ENCODE measurements at places on chromosomes 11 and 22.

- no peak for DNase-seq
These were observed 136.7 kb upstream of the SESN3 start for GRCh38 chr11:95367726-95368125.

DNA sequence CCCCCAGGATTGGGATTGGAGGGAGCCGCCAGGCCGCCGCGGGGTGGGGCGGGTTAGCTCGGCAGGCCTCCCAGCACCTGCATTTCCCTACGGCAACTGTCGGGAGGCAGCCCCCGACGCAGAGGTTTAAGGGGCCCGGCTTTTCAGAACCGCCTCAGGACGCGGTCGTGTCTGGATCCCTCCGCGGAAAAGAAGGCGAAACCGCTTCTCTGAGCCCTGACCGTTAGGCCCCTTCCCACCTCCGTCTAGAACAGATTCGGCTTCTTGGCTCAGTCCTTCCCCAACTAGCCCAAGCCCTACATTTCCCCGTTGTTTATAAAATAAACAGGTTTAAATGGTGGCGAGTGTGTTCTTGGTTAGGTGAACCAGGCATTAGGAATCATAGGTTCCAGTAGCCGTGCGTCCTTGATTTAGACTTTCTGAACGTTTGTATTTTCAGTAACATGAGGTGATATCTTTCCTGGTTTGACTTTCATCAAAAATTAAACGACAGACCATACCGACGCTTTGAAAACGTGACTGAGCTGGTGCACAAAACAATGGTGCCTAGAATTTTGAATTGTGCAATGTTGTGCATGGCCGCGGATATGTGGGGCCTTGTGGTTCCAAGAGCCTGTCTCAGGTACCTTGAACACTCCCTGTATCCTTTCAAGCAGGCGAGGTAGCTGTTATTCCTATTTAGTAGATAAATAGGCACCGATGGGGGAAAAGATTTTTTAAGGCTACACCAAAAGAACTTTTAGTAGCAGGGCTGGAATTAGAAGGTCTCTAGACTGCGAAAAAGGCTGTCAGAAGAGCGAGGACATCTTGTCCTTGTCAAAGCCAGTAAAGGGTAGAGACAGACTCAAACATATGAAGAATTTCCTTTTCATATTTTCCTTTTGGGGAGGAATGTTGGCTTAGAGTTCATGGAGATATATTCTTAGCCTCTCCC lies 1.2 kb upstream of the HSPA8 start:
- no peak for DNase-seq

- DNase-seq = no peak
These were observed 64.9 kb upstream of the EED start for GRCh38 chr11:86179646-86180064.

- DNase-seq = no peak
These were observed 39.5 kb downstream of the IGF2 start for GRCh38 chr11:2099516-2100349.

GRCh38 chr11:102287964-102288724 lies 29.1 kb upstream of the BIRC3 start:
- no peak for DNase-seq

DNA sequence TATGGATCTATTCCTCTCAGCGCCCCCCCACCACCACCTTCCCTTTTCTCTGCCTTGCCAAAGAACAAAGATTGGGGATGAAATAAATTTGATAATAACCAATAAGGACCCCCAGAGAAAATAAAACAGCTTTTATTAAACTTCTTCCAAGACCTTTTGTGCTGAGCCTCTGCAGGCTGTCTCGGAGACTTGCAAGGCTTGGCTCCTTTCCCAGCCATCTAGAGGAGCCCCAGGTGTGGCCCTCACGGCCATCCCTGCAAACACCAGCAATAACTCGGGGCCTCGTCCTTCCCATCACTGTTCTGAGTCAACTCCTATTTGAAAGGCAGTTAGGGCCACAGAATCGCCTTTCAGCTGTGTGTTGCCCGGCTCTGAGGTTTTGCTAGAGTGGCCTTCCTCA lies 51.2 kb upstream of the LMO1 start:
- DNase-seq = no peak

- DNase-seq = no peak
These were observed 911 bp downstream of the A4GALT start for GRCh38 chr22:42719656-42720262.

GRCh38 chr11:31995525-31996094 lies 95.3 kb upstream of the RCN1 start:
- no peak for DNase-seq

DNA sequence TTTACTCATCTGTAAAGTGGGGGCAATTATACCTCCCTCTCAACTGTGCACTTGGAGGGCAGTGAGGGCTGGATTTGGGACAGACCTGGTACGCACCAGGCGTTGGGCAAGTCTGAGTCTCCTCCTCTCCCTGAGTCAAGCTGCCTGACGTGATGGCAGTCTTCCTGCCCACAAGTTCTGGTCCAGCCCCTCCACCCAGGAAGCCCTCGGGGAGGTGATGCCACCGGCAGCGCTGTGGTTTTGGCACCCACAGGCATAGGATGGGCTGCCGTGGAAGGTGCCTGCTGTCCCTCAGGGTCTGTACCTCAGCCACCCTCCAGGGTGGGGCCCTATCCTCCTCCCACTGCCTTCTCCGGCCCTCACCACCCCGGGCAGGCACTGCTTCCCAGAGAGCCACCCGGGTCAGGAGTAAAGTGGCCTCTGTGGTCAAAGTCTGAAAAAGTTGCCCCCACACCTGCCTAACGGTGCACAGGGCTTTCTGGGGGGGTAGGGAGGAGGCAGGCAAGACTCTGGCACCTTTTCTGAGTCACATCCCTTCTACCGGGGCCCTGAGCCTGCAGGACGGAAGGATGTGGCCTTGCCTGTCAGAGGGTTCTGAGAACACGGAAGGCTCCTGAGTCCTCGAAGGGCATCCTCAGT lies 6.5 kb upstream of the APOBEC3H start:
- peak; percentile 72 for DNase-seq

DNA sequence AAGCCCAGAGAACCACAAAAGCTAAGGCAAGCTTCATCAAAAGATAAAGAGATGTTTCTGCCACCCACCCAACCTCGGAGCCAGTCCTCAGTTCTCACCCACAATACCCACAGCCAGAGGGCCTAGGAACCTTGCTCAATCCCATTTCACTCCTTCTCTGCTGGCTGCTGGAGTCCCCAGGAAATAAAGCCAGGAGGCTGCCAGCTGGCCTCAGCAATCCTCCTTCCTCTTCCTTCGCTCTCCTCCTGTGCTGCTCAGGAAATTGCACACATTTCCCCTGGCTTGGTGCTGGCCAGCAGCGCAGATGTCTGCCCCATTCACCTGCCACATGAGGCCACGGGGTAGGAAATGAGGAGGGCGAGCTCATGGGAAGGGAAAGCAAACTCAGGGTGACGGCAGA lies 91.8 kb upstream of the LDLRAD3 start:
- DNase-seq = no peak

DNA sequence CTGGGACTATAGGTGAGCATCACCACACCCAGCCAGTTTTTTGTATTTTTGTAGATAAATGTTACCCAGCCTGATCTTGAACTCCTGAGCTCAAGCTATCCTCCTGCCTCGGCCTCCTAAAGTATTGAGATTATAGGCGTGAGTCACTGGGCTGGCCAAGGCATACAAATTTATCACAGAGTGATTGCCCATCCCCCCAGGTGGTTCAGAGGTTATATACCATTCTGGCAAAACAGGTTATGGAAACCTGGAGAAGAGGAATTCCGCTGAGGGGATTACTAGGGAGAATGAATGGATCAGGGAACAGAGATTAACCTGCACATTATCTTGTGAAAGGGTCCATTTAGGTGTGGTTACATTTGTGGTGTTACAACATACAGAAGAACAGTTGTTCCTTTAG lies 8.1 kb downstream of the ATG13 start:
- no peak for DNase-seq

DNA sequence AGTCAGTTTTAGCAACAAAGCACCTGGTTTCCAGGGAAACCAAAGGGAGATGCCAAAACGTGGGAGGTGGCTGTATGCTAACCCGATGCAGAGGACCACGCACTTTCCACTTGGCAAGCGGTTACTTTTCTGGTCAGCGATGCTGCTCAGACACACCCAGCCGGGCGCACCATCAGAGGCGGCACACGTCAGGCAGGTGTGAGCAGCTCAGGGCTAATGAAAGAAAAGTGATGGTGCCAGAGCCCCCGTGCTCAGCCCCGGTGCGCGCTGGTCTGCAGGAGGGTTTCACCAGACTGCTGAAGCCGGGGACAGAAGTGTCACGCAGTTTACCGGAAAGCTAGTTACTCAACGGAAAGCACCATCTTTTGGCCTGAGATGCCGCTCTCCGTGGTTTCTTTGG lies 5.7 kb downstream of the LTO1 start:
- no peak for DNase-seq

- no peak for DNase-seq
These were observed 123.9 kb downstream of the CTNND1 start for GRCh38 chr11:57885298-57886050.

DNA sequence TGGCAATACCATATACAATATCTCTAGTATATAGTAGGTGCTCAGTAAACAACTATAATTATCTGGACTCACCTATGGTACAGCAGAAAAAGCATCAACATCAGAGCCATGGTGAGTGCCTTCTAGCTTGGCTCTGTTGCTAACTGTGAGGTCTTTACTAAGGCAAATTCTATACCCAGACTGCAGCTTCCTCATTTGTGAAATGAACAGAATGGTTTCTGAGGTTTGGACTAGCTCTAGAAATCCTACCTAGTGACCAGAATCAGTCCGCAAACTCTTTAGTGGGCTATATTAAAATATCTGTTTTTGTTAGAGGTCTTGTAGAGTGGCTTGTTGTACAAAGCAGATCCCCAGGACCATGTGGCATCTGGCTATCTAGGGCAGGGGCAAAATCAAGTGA lies 3.7 kb downstream of the MS4A1 start:
- DNase-seq = no peak

DNA sequence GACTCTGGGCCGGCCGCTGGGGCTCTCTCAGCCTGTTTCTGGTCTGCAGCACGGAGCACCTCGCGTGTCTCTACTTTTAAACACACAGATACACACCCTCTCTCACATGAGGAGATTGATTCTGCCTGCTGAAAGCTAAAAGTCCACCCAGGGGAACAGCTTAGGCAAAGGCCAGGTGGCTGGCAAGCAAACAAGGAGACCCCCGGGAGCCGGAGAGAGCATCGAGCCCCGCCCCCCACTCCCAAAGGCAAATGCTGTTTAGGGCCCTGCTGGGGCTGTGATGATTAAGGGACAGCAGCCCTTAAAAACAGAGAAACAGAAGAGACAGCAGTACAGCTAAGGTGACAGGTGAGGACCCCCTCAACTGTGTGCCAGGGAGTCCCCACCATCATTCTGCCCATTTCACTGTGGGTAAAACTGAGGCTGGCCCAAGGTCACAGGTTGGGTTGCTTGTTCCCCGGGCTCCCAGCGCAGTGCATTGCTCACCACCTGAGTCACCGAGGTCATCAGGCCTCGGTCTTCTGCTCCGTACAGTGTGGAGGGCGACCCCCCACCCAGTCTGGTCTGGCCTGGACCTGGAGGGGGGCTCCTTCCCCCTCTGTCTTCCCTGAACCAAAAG lies 6.8 kb downstream of the CABP7 start:
- no peak for DNase-seq

GRCh38 chr22:39543095-39543494 lies 10.5 kb upstream of the RPS19BP1 start:
- DNase-seq = no peak

DNA sequence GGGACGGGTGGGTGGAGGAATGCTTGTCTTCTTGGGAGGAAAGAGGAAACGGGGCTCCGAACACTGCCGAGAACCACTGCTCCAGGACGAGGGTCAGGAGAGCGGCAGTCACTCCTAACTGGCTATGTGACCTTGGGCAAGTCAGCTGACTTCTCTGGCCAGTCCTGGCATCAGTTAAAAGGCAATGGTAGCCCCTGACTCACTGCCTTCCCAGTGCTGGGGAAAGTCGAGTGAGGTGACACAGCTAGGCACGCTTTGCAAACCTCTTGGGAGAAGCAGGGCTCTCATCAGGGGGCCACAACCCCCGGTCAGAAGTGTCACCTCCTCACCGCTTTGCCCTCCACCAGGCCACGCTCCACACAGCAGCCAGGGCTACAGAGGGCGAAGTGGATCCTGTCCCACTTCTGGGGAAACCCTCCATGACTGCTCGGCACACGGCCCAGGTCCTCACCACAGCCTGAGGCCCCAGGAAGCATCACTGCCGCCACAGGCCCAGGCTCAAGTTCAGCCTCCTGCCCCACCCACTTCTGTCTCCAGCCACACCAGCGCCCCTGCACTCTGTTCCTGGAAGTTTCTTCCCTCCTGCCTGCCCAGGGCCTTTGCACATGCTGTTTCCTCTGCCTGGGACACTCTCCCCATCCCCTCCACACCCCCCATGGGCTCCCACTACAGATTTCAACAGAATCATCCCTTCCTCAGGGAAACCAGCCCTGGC lies 16.3 kb downstream of the IL2RB start:
- DNase-seq = no peak

DNA sequence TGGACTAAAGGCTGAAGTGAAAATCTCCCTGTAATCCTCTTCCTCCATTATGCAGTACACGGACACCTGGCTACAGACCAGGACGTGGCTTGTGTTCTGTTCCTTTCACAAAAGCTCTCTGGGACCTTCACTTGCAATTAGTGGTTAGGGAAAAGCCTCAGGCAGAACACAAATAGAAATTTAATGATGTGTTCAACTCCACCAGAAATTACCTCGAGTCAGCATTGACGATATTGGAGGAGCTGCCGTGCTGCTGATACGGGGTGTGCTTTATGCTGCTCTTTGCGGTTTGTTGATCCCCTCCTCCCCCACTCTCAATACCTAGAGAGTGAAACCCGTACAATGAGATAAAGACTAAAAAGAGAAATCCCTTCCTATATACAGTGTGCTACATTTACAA lies 48.9 kb downstream of the POLD3 start:
- no peak for DNase-seq

DNA sequence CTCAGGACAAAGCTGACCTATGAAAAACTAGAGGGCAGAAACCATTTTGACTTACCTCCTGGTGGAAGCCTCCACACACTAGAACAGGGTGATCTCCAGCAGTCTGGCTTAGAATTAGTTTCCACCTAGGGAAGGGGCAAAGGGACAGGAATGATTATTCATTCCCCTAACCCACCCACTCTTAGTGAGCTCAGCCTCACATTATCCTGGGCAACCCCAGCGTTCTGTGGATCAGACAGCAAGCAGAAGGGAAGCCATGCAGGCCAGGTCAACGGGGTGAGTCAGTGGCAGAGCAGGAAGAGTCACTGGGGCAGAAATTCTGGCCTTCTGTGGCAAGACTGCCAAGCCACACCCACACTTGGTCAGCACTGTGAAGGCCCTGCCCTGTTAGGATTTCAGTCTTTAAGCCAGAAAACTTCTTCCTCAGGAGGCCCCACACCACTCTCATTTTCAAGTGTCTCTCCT lies 10.5 kb downstream of the NUMA1 start:
- no peak for DNase-seq

DNA sequence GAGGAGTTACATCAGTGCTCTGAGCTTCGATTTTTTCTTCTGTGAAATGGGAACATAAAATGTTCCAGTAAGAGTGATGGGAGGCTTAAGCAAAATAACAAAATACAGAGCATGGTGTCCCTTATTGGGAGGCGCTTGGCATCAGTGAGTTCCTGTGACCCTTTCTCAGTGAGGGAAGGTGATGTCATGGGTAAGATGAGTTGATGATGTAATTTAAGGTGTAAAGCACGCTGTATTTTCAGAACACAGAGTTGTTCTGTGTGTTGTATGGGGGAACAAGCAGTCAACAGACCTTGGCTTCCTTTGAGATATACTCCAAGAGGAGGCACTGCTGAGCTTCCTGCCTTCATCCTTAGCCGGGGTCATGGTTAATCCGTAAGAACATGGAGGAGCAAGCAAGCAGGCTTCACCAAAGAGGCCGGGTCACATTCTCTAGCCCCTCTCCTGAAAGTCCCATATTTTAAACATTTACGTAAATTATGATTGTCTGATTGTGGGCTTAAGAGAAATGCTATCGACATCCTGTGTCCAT lies 266.7 kb downstream of the LARGE1 start:
- no peak for DNase-seq

- no peak for DNase-seq
These were observed 27.0 kb upstream of the PPP6R3 start for GRCh38 chr11:68433541-68433940.
